ENCODE measurements at places on chromosomes 11 and 22.
A peak's percentile ranks its signal among the peaks of the same experiment; 100 is the strongest.

- DNase-seq = no peak
Measured at GRCh38 chr11:7383406-7383805, 101.9 kb upstream of the OLFML1 start.

GRCh38 chr22:29855611-29856181 is 17.6 kb upstream of the ASCC2 start:
- peak; percentile 34 for DNase-seq

DNA sequence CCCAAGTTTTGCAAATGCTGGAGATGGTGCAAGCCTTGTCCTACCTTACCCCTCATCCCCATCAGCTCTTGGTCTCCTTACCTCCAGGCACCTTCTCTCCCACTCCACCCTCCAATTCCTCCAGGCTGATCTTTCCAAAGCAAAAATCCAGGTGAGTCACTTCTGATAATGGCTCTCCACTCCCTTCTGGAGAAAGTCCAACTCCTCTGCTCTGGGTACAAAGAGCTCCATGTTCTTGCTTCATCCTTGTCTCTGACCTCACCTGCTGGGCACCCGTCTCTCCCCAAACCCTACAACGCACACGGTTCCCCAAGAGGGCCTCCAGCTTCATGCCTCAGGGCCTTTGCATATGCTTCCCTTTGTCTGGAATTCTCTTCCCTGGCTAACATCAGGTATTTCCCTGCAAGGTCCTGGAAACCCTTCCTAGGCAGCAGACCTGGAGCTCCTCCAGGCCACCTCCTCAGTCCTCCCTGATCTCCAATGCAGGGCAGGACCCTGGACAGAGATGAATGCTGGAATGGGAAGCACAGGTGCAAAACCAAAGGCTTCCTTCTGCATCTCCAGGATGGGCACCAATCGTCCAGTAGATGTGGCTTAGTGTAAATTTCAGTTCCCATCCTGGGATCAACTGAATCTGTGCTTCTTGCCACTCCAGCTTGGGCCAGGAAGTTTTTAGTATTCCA is 22.7 kb downstream of the IFT27 start:
- DNase-seq = no peak

DNA sequence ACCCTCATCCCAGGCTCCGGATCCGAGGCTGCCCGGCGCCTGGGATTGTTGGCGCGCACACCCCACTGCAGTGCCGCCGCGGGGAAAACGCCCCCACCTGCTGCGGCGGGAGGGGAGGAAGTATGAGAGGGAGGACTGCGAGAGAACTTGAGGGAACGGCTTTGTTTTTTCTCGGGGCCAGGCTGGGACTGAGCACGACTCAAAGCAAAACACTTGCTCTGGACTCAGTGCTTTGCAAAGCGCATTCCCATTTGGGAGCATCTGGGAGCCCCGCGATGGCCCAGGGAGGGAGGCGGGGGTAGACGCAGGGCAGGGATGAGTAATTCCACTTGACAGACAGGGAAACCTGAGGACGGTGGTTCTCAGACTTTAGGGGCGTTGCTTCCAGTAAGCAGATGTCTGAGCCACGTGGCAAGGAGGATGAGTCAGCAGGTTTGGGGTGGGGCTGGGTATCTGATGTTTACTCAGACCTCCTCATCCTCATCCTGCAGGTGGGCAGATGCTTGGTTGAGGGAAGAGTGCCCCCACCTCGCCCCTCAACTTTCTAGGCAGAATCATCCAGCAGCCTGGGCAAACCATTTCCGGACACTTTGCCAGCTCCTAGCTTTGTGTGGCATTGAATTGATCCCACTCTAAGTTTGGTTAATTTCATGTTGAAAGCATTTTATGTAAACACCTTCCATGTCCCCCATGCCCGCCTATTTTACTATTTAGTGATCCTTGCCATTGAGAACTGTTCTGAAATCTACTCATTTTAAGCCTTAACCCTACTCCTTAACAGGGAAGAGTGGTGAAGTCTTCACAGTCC is 1.5 kb downstream of the MIAT start:
- peak; percentile 91 for DNase-seq

DNA sequence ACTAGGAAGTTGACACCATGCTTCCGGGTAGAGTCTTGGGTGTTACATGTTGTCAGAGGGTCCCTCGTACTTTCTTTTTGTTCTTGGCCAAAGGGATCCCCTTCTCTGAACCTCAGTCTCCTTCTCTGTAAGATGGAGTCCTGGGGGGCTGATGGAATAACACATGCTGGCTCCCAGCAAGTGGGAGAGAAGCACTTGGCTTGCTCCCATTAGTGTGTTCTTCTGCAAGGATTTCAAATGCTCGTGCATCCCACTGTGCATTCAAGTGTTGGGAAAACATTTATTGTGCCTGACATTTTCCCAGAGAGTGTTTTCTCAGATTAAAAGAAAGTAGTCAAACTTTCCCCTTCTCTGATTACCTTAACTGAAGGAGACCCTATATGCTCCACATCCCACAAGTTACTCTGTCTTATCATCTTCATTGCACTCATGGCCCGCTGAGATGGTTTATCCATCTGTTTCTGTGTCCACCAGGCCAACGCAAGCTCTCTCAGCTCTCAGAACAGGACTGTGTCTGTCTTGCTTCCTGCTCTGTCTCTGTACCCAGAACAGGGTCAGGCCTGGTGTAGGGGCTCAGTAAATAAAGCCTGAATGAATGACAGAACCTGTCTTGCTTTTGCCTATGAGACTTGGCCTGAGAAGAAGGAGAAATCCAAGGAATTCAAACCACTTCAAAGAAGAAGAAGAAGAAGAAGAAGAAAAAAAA is 16.0 kb upstream of the TIMP3 start:
- no peak for DNase-seq

- DNase-seq = no peak
Measured at GRCh38 chr11:92329137-92329536, 104.5 kb downstream of the FAT3 start.

- no peak for DNase-seq
Measured at GRCh38 chr11:118881228-118881627, 2.5 kb upstream of the CXCR5 start.

- no peak for DNase-seq
Measured at GRCh38 chr22:28589102-28589750, 90.4 kb downstream of the TTC28 start.

GRCh38 chr11:45133878-45134277 is 12.6 kb upstream of the PRDM11 start:
- DNase-seq = no peak

- DNase-seq = no peak
Measured at GRCh38 chr11:61069427-61069826, 32.9 kb upstream of the CD5 start.

DNA sequence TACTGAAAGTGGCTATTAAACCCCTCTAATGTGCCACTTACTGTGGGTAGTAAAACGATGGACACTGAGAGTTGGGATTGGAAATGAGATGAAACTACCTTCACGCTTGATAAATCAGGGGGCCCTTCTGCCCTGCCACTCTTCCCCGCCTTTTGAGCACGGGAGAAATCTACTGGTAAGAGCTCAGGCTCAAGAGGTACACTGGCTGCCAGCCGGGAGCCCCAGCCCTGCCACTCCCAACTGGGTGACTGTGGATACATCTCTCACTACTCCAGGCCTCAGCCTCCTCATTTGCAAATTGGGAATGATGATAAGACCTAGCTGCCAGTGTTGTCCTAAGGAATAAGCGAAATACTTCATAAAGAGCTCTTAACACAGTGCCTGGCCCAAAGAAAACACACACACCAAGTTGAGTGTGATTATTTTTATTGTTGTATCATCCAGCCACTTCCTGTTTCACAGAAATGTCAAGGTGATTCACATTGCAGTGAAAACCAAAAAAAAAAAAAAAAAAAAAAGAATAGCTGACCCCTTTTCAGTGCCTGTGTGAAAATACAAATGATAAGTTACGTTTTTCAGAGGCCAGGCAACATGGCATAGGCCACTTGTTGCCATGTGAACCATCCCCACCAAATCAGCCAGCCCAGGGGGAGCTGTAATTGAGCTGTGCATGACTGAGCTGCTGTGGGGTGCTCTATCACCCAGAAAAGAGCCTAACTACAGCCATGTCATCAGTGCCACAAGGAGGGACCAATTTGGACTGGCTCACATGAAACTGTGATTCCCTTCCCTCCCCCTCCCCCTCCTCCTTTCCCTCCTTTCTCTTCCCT is 4.4 kb upstream of the ZNRD2 start:
- no peak for DNase-seq

DNA sequence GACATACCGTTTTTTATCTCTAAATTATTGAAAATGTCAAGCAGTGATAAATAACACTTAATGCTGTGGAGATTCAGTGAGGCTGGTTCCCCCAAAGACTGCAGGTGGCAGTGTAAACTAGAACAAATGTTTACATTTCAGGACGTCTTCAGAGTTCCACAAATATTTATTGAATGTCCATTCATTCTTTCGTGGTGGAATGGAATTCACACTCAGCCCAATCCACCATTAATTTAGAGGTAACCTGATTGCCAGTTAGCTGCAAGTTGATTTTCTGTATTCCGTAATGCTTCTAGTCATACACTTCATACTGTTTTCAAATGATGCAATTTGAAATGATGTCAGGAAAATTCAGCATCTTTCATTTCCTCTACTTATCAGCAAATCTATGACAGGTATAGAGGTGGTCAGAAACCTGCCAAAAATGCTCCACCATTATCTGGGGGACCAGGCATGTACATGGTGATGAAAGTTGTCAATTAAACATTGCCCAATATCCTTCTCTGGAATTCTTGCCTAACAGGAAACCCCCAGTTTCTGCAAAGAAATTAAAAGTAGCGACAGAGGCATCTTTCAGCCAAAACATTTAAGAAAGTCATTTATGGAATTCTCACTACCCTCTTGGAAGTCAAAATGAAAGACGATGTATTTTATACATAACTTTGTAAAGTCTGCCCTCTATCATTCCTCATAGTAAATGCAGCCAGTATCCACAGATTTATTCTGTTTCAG is 94.3 kb upstream of the BMAL1 start:
- peak; percentile 62 for DNase-seq

GRCh38 chr11:74297484-74297883 is 14.0 kb downstream of the P4HA3 start:
- DNase-seq = no peak

- peak; percentile 82 for DNase-seq
Measured at GRCh38 chr11:68036717-68037239, 2.0 kb upstream of the TCIRG1 start.

GRCh38 chr11:64441127-64441526 is 82.2 kb downstream of the RPS6KA4 start:
- no peak for DNase-seq

DNA sequence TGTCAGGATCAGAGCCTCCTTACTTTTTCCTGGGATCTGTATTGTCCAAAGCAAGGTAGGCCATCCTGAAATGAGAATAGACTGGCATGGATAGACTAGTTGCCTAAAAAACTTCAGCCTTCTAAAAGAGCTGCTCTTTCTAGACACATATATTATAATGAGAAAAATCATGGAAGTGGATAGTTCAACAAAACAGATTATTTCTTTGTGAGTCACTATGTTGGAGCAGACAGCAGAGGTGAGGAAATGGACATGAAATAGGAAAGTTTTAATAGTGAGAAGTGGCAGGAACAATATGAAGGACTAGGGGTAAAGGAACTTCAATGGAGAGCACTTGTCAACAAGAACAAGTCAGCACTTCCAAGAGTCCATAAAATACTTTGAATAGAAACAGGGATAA is 101.9 kb upstream of the ANO3 start:
- no peak for DNase-seq

GRCh38 chr11:66595245-66595904 is 2.4 kb downstream of the CCS start:
- DNase-seq = peak; percentile 61

- DNase-seq = no peak
Measured at GRCh38 chr11:45870706-45871105, 14.7 kb upstream of the MAPK8IP1 start.

DNA sequence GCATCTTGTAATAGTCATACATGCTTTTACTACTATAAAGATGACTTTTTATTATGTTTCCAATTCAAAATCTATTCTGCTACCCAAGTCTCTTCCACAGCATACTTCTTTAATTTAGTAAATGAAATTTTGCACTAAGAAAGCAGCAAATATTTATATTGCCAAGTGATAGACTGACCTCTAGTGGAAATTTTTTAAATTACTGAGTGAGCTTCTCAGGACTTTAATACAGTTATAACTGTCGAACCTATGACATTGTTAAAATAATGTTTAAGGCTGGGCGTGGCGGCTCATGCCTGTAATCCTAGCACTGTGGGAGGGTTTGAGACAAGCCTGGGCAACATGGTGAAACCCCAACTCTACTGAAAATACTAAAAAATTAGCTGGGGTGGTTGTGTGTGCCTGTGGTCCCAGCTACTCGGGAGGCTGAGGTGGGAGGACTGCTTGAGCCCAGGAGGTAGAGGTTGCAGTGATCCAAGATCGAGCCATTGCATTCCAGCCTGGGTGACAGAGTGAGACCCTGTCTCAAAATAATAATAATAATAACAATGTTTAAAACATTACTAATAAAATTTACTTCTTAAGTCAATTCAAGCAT is 27.3 kb downstream of the STK33 start:
- DNase-seq = peak; percentile 82

DNA sequence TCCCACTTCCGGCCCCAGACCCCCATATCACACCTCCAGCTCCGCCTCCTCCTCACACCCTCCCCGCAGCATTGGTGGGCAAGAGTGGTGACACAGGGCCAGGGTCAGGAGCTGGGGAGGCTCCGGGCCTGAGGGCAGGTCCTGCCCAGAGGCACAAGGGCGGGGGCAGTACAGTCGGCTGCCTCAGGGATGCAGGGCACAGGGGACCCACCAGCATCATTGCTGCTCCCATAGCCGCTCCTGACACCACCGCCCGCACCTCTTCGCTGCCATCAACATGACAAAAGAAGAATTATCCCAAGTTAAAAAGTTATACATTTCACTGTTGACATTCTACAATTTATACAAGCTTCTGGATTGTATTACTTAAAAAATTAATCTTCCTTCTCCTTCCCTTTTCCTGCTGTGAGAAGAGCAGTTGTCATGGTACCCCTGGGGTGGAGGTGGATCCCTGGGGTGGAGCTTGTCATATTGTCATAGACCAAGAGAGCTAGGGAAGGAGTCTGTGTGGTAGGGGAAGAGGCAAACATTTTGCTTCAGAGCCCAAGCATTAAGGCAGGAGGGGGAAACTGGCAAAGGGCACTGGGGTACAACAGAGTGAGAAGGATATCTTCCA is 4.1 kb downstream of the SBF2 start:
- no peak for DNase-seq

DNA sequence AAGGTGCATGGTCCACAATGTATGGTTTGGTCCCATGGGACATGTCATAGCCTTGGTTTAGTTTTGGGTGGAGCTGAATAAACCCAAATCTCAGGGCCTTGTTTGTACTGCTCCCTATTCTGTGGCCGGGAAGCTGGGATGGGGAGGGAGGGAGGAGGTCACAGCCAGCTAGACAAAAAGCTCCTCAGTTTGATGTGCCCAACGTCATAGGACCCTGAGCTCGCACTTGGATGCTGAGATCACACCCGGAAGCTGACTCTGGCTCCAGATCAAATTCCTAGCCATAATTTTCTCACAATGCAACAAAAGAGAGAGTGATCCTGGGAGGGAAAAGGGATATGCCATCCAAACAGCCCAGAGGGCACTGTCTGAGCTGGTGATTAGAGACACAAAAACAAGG is 1.5 kb downstream of the HSPB2 start:
- no peak for DNase-seq

GRCh38 chr11:122882189-122882856 is at the start of gene JHY:
TSS of gene JHY (plus strand) at chr11:122882759. CDS start at chr11:122885850, 3,091 bp downstream.
- DNase-seq = no peak
